ENCODE measurements at places on chromosomes 12 and 14.
A peak's percentile ranks its signal among the peaks of the same experiment; 100 is the strongest.

DNA sequence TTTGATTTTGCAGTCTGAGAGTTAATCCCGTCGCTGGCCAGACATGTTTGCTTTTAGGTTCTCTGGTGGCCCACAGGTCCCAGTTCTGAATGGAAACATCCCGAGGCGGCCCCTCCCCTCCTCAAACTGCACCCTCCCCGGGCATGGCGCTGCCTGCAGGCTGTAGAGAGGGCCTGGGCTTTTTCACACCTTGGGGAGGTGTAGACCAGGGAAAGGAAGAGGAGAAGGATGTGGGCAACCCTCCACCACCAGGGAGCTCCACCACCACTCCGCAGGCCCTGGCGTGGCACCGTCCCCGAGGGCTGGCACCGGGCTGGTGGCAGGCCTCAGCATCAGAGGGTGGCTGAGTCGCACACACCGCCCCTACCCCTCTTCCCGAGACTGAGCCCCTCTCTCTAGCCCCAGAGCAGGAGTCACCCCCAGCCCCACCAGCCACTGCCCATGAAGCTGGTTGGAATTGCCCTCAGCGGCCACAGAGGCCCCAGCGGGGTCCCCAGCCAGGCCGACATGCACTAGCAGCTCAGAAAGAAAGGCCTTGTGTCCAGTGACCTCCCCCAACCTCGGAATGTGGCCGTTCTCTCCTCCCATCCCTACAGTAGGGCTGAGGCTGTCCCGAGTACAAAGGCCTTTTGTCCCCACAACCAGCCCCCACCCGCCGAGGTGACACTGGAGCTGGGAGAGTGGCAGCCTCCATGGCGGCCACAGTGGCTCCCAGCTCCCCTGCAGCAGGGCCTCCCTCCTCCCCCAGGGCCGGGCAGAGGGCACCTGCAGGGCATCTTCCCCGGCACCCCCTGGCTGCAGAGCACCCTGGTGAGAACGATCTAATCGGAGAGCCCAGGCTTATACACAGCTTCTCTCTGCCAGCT, 23.5 kb upstream of the INF2 start:
- DNase-seq: peak; percentile 64

DNA sequence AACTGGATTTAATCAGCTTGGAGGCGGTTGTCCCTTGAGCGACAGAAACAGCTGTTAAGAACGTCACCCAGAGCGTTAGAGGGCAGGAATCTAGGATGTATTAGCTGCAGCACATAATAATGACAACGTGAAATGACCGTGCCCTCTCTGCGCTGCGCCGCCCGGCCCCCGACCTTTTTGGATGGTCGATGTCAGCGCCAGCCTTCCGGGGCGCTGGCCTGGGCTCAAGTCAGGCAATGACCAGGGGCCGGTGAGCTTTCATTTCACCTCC, 427 bp upstream of the TMEM120B start:
- DNase-seq: peak; percentile 60

GRCh38 chr12:103178366-103179080, 221.0 kb downstream of the ASCL1 start:
- no peak for DNase-seq

GRCh38 chr12:104443008-104443407, 13.7 kb upstream of the CHST11 start:
- no peak for DNase-seq

DNA sequence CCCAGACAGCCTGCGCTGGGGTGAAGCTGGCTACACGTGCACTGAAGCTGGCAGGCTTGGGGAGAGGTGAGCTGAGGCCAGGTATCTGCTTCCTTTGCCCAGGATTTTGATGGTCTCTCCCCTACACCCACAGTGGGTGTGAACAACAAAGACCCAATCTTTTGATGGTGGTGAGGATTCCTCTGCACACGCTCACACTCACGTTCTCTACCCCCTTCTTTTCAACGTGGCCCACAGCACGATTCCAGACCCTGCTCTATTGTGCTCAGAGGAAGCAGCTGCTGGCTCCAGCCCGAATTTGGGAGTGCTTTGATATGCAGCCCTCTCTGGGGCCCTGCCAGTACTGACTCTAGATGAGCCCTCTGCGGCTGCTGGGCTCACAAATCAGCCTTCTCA, 4.9 kb downstream of the CD9 start:
- peak; percentile 78 for DNase-seq

DNA sequence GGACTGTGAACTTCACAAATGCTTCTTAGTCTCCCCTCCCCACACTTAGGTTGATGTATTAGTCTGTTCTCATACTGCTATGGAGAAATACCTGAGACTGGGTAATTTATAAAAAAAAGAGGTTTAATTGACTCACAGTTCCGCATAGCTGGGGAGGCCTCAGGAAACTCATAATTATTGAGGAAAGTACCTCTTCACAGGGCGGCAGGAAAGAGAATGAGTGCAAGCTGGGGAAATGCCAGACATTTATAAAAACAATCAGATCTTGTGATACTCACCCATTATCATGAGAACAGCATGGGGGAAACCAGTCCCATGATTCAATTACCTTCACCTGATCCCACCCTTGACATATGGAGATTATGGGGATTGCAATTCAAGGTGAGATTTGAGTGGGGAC, 178.8 kb downstream of the SLC38A4 start:
- DNase-seq: no peak

DNA sequence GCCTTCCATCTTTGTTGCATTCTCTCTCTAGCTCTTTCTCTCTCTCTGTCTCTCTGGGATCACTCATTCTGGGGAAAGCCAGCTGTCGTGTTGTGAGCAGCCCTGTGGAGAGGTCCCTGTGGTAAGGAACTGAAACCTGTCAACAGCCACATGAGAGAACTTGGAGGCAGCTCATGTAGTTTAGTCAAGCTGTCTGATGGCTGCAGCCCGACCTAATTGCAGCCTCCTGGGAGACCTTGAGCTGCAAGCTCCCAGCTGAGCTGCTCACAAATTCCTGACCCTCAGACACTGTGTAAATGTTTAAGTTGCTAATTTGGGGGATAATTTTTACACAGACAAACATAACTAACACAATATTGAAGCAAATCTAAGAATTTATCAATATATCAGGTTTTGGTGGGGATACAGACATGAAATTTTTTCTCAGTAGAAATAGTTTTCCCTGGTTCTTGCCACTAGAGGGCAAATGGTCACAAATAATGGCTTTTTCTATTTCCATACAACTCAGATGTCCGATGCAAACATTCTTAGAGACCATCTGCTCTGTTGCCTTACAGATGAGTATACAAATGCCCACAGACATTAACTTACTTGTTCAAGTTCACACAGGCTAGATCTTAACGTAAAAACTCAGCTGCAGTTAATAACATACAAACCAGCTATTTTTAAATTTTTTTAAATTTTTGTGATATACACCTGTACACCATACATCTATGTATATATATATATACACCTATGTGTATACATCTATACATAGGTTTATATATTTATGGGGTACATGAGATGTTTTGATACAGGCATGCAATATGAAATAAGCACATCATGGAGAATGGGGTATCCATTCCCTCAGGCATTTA, 15.5 kb upstream of the KRR1 start:
- no peak for DNase-seq

GRCh38 chr12:129211862-129212630, 358.8 kb downstream of the GLT1D1 start:
- no peak for DNase-seq

DNA sequence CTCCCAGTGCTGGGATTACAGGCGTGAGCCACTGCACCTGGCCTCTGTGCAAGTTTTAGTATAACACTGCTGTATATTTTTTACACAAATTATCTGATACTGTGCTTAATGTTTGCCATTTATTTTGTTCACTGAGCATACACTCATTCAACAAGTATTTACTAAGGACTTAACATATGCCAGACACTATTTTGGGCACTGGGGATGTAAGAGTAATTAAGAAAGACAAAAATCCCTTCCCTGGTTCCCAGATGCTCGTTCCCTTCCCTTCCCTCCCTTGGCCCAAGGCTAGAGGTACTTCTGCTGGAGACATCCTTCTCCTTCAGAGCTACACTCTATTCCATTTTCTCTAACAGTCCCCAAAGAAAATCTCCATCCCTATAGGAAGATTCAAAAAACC, 12.5 kb downstream of the CIT start:
- DNase-seq: no peak

DNA sequence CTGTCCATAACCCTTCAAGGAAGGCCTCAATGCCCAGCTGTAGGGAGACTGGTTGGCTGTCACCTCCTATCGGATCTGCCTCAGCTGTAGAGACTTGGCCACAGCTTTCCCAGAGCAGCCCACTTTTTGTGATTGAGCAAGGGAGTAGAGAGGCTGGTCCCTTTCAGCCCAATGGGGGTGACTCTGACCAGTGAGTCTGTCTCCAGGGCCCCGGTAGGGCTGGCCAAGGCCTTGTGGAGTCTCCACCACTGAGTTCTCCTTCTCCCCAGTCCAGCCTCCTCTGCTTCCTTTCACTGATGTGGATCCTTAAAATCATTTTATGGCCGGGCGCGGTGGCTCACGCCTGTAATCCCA, 14.5 kb upstream of the HPD start:
- DNase-seq: no peak

GRCh38 chr12:51686727-51687126, 95.7 kb downstream of the SCN8A start:
- DNase-seq: no peak

DNA sequence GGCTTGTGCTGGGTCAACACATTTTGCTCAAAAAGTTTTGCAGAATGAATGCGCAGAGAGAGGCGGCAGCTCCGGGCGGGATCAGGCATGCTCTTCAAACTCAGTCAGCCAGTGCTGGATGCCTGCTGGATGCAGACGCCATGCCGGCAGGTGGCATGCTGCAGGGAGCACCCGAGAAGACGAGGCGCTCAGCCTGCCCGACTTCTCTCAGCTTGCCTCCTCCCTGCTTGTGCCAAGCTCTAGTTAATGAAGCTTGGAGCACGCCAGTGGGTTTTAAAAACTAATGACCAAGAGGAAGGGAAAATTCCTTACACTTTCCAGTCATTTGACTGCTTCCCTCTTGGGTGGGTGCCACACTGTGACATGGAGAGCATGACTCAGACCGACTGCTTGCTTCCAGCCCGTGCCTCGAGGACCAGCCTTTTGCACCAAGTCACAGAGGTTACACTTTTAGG, 39.8 kb downstream of the SLC24A4 start:
- DNase-seq: no peak

DNA sequence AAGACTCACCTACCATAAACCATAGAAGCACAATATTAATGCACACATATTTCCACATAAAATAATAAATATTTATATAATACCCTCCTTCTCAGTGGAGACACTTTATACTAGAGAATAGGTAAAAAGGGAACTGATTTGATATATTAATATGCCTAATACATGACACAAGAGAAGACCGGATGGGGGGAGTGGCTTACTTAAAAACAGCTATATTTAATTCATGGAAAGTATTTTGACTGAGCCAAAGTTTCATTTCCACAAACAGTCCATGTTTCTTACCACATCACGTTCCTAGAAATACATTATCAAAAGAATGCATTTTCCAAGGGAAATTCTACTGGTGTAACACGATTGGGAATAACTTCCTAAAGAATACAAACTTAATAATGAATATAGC, 63.4 kb downstream of the ITPR2 start:
- DNase-seq: no peak

- DNase-seq: peak; percentile 48
Observed at GRCh38 chr12:30926243-30927221, at the start of gene TSPAN11. TSS of gene TSPAN11 (plus strand) at chr12:30926748. CDS start at chr12:30953992, 27,244 bp downstream.

- no peak for DNase-seq
Observed at GRCh38 chr12:125332900-125333299, 267.7 kb downstream of the AACS start.

- no peak for DNase-seq
Observed at GRCh38 chr14:99925471-99925870, 132.3 kb downstream of the EML1 start.

DNA sequence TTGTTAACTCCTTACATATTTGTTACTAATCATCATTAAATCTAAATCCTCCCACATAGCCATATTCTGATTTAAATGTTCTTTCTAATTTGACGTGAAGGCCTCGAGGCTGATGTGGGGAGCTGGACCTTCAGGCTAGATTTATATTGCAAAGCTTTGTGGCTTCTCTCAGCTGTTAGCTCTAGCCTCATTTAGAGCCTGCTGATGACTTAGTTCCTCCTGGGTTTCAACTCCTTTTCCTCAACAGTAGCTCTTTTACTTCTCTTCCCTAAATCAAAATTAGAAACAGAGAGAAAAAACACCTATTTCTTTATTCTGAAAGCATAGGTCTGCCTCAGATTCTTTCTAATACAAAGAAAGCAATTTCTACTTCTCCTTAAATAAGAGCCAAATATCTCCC, 477.5 kb upstream of the CCDC196 start:
- DNase-seq: no peak

DNA sequence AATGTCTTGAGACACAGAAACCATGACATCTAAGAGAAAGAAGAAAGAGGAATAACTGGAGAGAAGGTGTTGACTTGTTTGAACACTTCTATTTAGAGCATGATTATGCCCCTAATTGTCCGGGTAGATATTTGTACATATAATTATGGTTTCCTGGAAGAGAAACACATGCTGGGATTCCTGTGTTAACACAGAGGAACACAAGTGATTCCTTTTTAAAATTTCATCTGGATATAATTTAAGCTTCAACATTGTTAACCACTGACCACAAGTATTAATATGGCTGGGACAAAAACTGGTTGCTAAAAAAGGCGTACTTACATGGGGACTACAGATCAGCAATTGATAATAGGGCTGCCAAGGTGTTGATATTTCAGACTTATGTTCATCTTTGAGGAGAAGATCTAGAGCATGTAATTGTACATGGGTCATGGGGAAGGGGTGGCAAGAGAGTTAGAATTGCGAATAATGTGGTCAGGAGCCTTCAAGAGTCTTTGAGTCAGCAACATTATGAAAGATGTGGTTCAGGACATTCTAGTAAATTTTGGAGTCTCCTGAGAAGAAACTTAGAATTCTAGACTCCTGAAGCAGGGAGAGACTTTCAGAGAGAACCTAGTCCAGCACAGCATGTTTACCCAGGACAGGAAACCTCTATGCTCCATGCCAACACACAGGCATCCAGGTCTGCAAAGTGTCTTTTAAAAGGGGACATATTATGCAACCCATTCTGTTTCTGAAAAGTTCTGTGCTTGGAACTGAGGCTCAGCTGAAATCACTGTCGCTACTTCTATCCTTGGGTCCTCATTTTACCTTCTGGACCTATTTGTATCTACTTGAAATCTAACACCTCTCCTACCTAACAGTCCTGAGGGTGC, 56.5 kb downstream of the SLC38A1 start:
- no peak for DNase-seq

DNA sequence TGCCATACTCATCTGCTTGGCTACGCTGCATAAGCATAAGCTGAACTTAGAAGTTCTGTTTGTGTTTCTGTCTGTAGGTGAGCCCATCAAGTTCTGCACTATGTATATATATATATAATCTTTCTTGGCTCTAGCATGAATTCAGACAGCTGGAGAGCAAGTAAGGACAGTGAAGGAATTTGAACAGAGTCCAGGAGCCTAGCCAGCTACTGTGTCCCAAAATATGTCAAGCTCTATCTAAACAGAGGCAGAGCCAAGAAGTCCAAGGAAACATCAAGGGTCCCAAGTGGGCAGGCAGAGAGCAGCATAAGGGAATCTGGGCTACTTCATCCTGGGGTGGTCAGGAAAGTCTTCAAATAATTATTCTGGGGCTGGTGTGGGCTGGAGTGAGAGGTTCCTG, 118.5 kb upstream of the NPAS3 start:
- no peak for DNase-seq

- no peak for DNase-seq
Observed at GRCh38 chr14:94175011-94175745, 1.1 kb downstream of the PPP4R4 start.

All from left ventricle myocardium superior (tissue), 1 donor.